ENCODE measurements at places on chromosomes 4 and X.

GRCh38 chr4:185344743-185345538 is 50.8 kb downstream of the LRP2BP start:
- DNase-seq: no peak

DNA sequence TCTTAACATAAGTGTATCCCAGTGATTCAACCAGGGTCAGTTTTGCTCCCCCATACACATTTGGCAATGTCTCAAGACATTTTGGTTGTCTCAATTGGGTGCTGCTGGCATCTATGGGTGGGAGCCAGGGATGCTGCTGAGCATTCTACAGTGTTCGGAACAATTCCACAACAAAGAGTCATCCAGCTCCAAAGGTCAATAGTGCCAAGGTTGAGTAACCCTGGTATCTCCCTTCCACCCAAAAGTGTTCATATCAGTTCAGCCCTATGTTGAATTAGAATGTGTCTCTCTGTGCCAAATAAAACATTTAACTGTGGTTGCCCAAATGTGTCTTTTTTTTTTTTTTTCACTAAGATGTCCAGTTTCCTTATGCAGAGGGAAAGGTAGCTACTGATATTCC is 129.4 kb upstream of the RAI2 start:
- no peak for DNase-seq

- no peak for DNase-seq
Measured at GRCh38 chr4:182653596-182653995, 263.6 kb downstream of the DCTD start.

GRCh38 chrX:69185141-69185540 is 19.9 kb upstream of the PJA1 start:
- no peak for DNase-seq

DNA sequence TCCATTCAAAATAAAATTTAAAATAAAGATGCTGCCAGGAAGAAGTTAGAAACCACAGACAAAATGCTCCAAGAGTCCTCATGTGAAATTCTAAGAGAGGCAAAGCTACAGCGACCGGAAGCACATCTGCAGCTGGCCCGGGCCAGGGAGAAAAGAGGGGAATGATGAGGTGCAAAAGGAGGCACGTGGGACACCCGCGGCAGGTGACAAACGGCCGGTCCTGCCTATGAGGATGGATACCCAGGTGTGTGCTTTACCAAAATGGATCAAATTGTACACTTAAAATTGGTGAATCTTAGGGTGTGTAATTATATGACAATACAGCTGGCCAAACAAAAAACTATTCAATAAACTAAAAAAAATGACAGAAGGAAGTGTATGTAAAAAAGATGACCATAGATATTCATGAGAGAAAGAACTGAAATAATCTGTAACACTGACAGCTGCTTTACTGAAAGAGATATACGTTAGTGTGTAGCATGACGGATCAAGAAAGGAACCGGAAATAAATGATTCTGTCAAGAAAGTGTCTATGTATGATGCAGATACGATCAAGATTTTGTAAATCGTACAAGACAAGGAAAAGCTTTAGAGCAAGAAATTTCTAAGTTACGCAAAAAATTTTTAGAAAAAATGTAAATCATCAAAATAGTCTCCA is 29.5 kb downstream of the PPP2R3B start:
- no peak for DNase-seq

- DNase-seq: no peak
Measured at GRCh38 chr4:159743971-159744370, 641.1 kb downstream of the RAPGEF2 start.

GRCh38 chr4:168725930-168726329 is 229.1 kb downstream of the PALLD start:
- no peak for DNase-seq

GRCh38 chr4:26476545-26476944 is 13.7 kb downstream of the CCKAR start:
- DNase-seq: no peak

- no peak for DNase-seq
Measured at GRCh38 chrX:18647621-18648020, 24.3 kb downstream of the RS1 start.

GRCh38 chr4:2245057-2245786 is 3.3 kb upstream of the HAUS3 start:
- DNase-seq: no peak

DNA sequence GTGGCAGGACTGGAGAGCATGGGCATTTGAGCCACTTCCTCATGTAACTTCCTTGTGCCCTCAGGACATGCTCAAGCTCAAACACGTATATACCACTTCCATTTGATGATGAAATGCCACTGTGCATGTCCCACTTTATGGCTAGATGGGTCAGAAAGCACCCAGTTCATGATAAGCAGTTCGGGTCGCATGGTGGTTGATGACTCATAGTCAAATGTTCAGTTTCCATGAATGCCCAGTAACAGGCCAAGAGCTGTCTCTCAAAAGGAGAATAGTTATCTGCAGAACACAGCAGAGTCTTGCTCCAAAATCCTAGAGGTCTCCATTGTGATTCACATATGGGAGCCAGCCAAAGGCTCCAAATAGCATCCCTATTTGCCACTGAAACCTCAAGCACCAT is 48.9 kb upstream of the SPIN3 start:
- DNase-seq: no peak

DNA sequence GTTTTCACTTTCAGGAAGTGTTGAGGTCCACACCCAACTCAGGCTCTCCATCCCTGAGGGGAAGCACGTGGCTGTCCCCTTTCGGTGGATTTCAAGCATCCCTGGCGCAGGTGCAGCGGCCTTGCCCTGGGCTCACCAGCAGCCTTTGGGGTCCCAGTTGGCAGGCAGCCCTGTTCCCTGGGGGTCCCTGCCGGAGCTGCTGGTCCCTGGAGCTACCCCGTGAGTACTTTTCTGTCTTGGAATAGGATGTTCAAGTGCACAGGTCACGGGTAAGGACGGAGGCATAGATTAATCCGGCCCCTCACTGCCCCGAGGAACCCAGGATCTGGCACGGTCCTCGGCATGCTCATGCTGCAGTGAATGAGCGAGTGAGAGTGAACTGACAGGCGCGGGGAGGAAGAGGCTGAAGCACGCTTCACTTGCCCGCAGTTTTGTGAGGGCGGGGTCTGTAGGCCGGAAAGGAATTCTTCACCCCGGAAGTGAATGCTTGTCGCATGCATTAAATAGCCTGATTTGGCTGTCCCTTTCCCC is 117.2 kb upstream of the FAT1 start:
- no peak for DNase-seq

DNA sequence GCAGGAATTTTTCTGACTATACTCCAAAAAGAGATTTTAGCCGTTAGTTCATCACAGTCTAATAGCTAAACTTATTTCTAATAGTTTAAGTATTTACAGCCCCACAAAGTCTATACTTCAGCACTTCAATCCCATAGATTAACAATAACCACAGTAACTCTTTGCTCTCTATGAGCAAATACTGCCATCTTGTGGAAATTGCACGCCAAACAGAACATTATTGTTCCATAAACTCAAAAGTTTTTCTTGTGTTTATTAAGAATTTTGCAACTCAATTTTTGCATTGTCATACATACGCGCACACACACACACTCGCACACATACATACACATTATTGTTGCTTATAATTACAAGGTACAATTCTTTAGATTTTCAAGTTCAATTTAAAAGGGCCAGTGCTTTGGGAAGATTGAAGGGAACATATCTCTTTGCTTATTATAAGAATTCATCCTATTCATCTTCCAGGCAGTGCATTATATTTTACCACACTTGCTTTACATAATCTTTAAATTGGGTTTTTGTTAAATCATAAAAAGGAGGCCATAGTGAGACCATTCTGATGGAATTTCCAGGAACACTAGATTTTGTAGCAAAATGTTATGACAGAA is 63.8 kb upstream of the ATOH1 start:
- DNase-seq: no peak

GRCh38 chr4:100345585-100345984 is 155.3 kb upstream of the DDIT4L start:
- DNase-seq: no peak

DNA sequence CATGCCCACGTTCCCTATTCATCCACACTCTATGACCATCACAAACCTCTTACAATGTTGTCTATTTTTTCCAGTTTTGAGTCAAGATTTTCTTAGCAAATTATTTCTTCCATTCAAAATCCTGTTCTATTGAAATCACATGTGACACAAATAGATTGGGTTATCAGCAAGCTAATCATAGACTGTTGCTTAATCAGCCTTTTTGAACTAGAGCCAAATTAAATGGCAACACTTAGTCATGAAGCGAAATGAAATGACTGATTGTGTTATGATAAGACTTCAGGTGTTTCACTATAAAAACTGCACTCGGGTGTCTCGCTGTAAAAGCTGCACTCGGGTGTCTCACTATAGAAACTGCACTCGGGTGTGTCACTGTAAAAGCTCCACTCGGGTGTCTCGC is 890.0 kb upstream of the FRG1 start:
- no peak for DNase-seq

DNA sequence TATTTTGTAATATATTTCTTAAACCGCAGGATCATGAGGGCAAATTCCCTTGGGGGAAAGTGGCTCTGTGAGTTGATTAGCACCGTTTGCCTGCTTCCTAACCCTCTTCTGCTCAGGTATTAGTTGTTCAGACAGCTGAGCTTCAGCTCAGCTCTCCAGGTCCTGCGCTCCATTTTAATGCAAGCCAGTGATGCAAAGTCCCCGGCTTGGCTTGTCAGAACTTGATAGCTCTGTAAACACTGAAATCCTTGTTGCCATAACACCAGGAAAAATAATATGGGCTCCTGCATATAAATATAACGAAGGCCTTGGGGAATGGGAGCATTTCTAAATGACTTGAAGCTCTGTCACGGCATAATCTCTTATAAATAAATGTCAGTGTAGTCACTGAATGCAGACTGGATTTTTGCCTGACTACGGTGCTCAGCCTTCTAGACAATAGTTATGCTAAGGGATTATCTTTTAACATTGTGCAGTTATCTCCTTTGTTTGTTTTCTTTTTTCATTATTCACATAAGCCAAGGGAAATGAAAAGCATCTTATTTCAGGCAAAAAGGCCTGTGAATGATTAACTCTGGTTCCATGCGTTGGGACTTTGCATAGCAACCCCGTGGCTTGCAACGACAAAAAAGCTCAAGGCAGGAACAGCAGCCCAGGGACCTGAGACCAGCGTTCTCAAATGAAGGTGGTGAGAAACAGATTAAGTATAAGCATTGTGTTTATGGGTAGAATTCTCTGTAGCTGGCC is 253.2 kb downstream of the SPRY1 start:
- peak; percentile 27 for DNase-seq

DNA sequence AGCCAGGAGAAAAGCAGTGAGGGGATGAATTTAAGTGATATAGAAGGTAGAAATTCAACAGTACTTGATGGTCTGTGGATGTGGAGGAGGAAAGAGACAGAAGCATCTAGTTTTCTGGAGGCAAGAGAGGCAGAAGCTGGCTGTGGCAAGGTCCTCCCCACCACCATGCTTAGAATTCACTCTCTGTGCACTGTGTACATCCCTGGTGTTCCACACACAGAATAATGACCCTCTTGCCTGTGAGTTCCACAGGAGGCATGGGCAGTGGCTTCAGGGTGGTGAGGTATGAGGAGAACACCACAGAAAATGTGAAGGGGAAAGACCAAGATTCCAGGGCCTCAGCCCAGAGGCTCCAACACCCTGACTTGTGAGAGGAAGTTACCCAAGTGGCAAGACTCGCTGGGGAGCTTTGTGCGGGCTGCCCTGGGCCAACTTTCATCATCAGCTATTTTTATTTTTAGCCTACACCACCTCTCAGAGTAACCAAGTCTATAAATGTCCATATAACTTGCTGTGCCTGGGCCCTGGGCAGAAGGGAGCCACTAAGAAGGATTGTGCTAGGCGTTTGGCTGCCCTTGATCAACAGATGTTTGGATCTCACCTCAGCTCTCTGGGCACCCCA is 7.8 kb upstream of the INTS6L start:
- DNase-seq: no peak

- no peak for DNase-seq
Measured at GRCh38 chr4:41413670-41414411, 124.1 kb upstream of the LIMCH1 start.

GRCh38 chr4:176779421-176779820 is 13.3 kb downstream of the VEGFC start:
- no peak for DNase-seq

- no peak for DNase-seq
Measured at GRCh38 chr4:186917136-186917535, 193.5 kb upstream of the FAT1 start.

DNA sequence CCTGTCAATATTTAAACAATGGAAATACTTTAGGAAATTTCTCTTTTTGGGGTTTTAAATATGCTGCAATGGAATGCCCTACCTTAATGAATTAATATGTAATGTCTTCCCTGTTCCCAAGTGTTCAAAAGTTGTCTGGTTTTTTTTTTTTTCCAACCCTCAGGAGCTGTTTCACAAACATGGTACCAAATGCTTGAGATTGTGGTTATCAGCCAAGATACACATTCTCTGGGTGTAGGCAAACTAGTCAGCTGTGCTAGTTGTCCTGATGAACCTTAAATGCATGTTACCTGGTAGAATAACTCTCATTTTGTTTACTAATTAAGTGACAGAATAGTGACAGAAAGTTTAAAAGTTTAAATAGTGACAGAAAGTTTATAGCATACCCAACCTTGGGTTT is 50.7 kb downstream of the FHL1 start:
- no peak for DNase-seq

- no peak for DNase-seq
Measured at GRCh38 chr4:80229590-80229989, 32.3 kb downstream of the PRDM8 start.

- DNase-seq: no peak
Measured at GRCh38 chr4:40182001-40182400, 14.8 kb upstream of the RHOH start.

DNA sequence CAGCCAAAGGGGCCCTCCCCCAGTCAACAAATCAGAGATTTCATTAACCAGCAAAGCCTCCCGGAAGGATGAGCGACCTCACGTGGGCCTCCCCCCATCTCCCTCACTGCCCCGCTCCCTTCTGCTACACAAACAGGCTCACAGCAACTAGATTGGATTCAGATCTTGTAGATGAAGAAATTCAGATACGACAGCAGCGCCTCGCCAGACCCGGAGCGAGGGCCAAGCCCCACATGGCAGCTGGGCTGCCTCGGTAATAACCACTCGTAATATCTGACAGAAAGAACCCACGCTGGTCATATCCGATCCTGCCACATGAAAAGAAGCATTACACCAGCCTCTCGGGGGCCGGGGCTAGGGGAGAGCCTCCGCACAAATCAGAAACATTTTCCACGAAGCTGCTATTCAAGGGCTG is 581.3 kb downstream of the BCOR start:
- DNase-seq: no peak

GRCh38 chr4:112751447-112751846 is 114.5 kb downstream of the LARP7 start:
- DNase-seq: no peak

- no peak for DNase-seq
Measured at GRCh38 chr4:144597171-144597570, 48.8 kb upstream of the HHIP start.

Data from NCI-H2107 (cell line).